ENCODE measurements at places on chromosomes 3 and 15.

DNA sequence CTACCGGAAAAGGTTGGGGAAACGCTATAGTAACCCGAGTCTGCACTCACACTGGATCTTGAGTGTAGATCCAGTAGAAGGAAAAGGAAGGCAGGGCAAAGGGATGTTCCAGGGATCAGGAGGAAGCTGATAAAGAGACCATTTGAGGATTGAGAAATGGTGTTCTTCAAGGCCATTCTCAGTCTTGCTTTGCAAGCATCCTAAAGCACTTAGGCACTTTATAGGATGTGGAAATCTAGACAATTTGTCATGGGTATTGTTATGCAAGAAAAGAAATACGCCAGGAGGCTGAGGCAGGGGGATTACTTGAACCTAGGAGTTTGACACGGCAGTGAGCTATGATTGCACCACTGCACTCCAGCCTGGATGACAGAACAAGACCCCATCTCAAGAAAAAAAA lies 13.2 kb upstream of the SCAMP5 start:
- DNase-seq: no peak

DNA sequence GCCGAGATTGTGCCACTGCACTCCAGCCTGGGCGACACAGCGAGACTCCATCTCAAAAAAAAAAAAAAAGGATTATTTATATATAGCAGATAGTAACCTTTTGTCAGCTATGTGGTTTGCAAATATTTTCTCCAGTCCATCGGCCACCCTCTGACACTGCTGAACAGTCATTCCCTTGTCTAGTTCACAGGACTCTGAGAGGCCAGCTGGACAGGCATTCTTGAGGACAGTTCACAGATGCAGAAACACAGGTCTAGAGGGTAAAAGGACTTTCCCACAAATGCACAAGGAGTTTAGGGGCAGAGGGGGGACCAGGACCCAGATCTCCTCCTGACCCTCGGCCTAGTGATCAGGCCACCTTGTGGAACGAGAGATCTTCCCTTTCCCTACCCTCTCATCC lies 7.5 kb upstream of the TMEM40 start:
- DNase-seq: no peak

DNA sequence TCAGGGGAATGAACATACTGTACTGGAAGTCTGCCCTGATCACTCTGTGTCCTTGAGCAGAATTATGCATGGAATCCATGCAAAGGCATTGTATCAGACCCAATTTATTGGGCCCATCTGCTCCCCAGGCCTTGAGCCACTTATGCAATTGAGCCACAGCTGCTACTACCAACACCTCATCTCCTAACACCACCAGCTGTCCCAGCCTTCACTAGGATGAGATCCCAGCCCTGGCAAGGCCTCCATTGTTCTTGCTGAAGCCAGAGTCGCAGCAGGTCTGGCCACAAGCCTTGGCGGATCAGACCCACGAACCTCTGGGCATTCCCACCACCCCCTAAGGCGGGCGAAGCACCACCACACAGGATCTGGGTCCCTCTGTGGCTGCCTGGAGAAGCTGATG lies 9.2 kb upstream of the NME9 start:
- DNase-seq: no peak

- DNase-seq: no peak
These were observed 67.4 kb upstream of the MEX3B start for GRCh38 chr15:82113106-82113715.

- DNase-seq: no peak
These were observed 16.8 kb downstream of the TMC3 start for GRCh38 chr15:81357180-81357686.

DNA sequence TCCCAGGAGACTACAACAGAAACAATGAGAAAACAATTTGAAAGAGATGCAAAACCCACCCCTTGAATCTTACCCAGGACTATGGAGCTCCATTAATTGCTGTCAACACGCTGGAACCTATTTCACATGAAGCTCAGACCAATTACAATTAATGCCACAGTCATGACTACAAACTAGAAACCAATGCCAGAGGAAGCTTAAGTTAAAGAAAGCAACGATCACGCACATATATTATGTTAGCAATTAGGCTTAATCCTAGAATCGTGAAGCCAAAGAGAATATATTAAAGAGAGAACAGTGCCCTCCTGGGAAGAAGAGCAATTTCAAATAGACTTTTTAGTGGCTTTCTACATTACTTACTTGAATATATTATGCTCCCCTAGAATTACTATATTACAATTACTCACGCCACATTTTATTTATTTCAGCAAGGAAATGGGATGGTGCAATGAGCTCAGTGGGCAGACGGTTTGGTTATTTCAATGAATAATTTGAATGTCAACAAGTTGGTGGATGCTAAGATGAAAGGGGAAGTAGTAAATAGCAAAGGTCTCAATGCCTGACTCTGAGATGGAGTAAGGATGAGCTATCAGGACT lies 125.5 kb downstream of the GREM1 start:
- DNase-seq: no peak

All from HL-60 (cell line).